Hepatocyte (in vitro differentiated cells): ENCODE measurements at places on chromosomes 7 and 10.

- DNase-seq: no peak
Observed at GRCh38 chr7:88072715-88073055, 138.6 kb downstream of the ADAM22 start.

- no peak for DNase-seq
Observed at GRCh38 chr10:58723966-58724365, 211.3 kb downstream of the BICC1 start.

DNA sequence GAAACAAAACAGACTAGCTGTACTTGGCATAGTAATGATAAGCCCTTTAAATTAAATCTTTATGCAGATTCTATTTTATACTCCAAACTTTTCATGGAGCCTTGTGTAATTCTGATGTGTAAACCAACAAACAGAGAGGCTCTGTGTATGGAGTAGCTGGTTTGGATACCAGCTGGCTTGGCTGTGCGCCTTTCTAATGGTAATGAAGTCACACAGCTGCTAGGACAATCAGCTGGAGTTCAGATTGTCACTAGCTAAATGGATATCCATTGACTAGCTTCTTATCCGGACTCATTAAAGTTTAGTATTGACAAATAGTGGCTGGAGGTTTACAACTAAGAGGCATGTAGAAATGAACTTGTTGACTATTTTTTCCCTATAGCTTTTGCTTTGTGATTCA lies 398.4 kb downstream of the DGKB start:
- no peak for DNase-seq

DNA sequence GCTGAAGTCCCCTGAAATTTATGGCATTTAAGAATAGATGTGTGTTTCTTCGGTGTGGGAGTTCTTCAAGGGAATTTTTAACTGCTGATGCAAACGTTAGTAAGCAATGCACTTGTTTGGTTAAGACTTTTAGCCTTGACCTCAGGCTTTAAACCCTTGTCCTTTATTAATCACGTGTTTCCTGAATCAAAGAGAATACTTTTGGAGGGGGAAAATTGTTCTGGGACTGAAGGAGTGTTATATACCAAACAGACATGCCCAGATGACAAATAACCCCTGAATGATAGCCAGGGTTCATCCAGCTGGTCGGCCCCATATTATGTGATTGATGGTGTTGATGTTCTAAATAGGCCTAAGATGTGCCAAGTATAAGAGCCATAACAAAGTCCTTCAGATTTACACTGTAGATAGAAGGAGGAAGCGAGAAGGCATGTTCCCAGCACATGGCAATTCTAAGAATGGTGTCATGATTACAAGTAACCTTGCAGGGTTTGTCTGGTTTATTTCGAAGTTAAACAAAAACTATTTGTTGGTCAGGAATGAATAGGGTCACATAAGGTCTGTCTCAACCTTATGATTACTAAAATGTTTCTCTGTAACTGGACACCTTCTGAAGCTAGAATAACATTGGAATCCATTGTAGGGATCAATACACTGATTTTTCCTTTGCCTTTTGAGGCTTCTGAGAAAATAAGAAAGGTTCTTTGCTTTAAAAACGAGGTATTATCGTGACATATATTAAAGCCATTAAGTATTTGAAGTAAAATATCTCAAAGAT lies 124.2 kb upstream of the SEM1 start:
- DNase-seq: no peak
